HT1080 (cell line): ENCODE measurements at places on chromosomes 2 and 18.

DNA sequence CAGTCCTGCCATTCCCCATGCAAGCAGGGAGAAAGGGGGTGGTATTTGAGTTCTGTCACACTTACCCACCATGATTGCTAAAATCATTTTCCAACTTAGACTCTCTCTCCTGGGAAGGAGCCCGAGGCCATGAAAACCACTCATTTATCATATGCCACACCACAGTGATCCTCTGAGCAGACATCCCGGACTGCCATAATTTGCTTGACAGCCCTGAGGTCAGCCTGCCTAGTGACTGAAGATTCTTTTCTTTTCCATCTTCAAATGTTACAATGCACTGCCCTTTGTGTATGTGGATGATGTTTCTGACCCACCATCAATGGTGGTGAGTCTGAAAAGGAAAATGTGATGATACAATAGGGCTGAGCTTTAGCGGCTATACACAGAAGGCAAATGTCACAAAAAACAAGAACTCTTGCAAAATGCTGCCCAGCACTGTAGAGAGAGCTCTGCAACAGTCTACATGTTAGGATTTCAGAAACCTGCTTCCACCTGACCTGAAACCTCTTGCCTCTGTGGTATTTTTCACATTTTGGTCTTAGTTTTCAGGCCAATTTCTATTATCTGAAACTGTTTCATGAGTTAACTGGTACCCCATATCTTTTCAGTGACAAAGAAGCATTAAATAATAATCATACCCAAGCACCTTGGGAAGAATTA is 272.8 kb downstream of the ZNF385B start:
- no peak for DNase-seq

DNA sequence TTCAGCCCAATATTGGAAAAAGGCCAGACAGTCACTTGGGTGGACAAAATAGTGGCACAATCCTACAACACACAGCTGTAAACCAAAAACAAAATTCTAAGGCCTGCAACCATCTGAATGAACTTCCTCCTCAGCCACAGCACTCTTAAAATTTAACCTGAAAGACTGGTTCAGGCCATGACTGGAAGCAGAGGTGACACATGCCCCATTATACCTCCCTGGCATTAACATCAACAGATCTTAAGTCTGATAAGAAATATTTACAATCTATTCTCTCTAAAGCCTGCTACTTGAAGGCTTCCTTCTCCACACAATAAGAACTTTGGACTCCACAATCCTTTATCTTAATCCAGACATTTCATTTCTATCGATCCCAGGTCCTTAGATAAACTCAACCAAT is 192.4 kb upstream of the LRP1B start:
- DNase-seq, result no peak

DNA sequence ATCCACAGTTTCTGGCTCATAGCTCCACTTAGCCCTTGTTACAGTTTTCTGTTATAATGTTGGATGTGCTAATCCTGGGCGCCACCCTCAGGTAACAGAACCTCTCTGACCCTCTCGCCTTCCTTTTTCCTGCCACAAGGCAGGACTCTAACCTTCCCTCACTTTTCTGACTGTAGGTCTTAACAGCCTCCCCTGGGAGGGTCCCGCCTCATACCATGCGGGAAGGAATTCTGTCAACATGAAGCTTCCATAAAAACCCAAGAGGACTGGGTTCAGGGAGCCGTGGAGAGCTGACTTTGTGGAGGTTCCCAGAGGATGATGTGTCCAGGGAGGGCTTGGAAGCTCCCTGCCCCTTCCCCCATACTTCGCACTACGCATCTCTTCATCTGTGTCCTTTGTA is 11.9 kb upstream of the RAB17 start:
- no peak for DNase-seq

DNA sequence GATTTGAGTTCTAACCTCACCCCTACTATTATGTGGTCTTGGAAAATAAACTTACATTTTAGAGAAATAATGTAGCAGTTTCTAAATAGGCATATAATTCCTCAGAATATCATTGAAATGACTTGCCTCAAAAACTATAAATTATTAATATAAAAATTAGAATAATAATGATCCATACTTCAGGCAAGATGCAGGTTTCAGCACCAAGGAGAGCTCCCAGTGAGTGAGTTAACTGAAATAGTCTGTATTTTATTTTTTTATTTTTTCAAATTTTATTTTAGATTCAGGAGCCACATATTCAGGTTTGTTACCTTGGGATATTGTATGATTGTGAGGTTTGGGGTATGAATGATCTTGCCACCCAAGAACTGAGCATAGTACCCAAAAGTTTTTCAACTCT is 472.2 kb upstream of the DCC start:
- DNase-seq, result no peak

GRCh38 chr2:41486948-41487347 is 560.9 kb upstream of the PKDCC start:
- DNase-seq, result no peak

- DNase-seq, result no peak
Measured at GRCh38 chr2:131201098-131201497, 8.2 kb upstream of the POTEE start.

GRCh38 chr18:48348739-48349138 is 60.4 kb downstream of the ZBTB7C start:
- no peak for DNase-seq

DNA sequence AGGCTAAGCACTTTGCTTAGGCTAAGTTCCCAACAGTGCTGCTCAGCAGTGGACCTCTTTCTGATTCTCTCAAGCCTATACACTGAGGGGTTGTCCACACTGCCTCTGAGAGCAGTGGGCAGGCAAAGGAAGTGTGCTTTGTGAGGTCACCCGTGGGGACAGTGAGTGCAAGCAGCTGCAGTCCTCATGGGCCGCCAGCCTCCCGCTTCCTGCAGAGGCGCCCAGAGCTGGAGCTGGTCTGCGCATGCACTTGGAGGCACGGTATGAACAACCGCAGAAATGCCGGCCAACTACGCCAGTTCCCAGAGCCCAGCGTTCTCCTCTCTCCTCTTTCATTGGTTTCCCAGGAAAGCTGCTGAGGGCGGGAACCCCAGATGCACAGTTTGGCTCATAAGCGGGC is 149.5 kb upstream of the DLX2 start:
- peak; percentile 88 for DNase-seq

GRCh38 chr2:231315896-231316295 is 79.6 kb upstream of the B3GNT7 start:
- no peak for DNase-seq

DNA sequence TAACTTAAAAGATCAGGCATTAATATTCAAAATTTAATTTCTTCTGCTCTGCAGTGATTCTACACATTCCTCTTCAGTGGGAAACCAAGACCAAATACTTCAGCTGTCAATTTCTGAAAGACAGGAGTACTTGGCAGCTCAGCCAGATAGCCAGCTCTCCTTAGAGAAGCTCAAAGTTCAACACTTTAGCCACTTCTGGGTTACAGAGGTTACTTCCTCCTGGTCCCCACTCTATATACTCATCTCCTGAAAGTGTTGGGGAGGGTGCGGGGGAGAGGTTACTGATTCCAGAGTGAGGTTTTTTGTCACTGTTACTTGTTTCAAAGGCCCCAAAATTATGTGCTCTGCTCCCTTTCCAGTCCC is 4.1 kb downstream of the CYTIP start:
- DNase-seq, result no peak

- DNase-seq, result no peak
Measured at GRCh38 chr2:20453087-20453486, 6.2 kb downstream of the RHOB start.

- DNase-seq, result no peak
Measured at GRCh38 chr18:36900466-36900865, 71.5 kb downstream of the KIAA1328 start.
